ENCODE measurements at places on chromosomes 13 and 19.
A peak's percentile ranks its signal among the peaks of the same experiment; 100 is the strongest.

- DNase-seq: no peak
Observed at GRCh38 chr19:51055866-51056265, 9.0 kb downstream of the KLK13 start.

GRCh38 chr13:96803456-96804100 lies 190.7 kb downstream of the OXGR1 start:
- no peak for DNase-seq

DNA sequence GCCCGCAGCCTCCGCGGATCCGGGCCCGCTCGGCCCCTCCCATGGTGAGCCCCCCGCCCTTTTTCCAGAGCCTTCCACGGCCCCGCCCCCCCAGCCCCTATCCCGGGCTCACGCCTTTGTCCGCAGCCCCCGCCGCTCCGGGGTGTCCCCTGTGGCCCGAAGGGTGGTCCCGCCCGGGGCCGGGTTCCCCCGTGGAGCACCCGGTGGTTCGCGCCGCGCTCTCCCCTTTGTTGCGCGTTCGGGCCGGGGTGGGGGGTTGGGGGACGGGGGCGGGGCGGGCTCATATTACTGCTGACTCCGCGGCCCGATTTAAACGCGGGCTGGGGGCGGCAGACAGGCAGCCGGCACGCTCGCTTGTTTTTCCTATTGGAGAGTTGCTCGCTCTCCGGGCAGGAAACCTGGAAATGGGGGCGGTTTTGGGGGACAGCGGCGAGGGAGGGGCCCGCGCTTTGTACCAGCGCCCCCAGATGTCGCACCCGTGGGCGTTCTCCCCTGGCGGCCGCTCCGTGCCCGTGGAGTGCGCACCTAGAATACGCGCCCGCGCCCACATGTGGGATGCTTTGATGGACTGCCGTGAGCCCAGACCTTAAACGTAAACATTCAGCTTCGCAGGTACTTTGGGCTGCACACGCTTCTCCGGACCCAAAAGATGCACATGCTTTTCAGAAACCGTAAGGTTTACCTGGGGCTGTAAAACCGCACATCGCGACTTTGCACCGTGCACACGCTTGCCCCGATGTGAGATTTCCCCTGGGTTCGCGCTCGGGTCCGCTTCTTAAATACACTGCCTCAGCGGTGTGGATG lies 699 bp downstream of the PTOV1 start:
- DNase-seq: peak; percentile 63

DNA sequence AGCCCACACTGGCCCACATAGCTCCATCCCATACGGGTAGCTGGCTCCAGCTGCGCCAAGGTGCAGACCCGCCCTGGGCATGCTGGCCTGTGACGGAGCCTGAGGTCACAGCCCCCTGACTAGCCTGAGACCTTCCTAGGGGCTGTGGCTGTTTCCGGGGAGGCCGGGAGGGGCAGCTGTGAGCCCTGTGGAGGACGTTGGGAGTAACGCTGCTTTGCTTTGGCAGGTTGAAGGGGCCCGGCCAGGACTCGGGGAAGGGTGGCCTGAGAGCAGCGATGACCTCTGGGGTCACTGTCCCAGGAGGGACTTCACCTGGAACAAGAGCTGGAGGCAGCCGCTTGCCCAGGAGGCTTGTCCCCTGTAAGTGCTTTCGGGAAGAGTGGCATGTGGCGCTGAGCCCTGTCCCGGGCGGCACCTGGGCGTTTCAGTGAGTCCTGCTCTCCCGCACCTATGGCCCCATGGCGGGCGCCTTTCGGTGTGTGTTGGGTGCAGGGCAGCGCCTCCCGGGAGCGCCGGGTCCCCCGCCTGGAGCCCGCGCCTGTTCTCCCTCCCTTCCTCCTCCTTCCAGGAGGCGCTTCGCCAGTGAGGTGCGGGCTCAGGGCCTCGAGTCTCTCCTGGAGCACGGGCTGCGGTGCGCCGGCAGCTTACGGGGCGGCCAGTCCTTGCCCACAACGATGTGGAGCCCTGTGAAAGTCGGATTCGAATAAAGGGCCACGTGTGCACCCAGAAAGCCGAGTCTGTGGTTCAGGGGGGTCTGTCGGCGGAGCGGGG lies 1.1 kb upstream of the FAM174C start:
- peak; percentile 52 for DNase-seq

DNA sequence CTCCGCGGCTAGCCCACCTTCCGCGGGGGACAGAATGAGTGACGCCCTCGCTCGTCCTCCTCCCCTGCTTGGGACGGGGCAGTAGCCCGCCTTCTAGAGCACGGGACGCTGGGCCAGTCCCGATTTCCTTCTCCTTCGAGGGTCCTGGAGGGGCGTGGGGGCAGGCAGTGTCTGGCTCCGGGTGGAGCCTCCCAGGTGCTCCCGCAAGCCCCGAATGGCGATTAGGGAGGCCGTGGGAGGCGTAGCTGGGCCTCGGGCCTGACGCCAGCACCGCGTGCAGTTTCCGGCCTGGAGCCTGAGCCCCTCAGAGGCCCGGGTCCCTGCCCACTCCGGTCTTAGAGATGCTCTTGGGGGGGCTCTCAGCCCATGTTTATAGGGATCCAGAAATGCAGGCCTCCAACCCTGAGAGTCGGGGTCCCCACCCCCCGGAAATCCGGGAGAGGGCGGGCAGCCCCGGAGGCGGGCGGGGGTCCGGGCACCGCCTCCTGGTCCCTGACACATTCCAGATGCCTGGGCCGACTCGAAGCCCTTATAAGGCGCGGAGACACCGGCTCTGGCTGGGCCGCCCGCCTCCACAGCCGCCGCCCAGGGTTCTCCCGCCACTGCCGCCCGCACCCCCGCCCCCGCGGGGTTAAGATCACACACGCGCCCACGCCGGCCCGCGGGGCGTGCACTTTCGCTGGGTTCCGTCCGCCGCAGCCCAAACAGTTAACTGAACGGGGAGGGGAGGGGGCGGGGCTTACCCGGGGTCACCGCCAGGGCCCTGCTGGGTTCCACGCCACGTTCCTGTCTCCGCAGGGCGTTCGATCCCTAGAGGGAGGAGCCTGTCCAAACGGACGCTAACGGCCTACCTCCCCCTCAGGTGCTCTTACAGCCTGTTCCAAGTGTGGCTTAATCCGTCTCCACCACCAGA lies 1.5 kb downstream of the MYADM start:
- DNase-seq: peak; percentile 96

DNA sequence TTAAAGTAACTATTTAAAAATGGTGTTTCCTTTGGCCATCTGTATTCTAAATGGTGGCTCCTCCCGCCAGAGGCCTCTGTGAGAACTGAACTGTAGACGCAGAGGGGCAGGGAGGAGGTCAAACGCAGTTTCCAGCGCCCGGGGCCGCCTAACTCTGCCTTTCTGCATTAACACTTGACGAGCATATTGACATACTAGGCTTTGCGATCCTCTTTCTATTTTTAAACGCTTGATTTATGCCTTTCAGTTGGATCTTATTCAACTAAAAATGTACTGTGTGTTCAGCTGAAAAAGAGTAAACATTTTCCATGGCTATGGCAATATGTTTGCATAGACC lies 74.7 kb downstream of the SPACA7 start:
- DNase-seq: no peak

DNA sequence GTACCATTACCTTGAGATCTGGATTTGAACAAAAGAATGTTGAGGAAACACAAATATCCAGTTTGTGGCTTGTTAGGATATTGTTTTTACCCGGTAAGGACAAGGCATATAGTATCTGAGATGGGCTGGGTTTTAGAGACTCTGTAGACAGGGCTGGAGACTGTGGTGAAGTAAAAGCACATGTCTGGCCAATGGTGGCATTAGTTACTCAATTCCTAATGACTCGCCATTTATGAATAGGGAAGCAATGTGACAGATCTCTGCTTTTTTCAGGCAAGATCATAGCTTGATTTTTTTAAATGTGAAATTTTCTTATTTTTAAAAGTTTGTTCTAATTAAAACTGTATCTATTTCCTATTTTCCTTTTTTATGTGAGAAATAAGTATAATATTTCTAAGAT lies 371.1 kb upstream of the SPRY2 start:
- DNase-seq: no peak

DNA sequence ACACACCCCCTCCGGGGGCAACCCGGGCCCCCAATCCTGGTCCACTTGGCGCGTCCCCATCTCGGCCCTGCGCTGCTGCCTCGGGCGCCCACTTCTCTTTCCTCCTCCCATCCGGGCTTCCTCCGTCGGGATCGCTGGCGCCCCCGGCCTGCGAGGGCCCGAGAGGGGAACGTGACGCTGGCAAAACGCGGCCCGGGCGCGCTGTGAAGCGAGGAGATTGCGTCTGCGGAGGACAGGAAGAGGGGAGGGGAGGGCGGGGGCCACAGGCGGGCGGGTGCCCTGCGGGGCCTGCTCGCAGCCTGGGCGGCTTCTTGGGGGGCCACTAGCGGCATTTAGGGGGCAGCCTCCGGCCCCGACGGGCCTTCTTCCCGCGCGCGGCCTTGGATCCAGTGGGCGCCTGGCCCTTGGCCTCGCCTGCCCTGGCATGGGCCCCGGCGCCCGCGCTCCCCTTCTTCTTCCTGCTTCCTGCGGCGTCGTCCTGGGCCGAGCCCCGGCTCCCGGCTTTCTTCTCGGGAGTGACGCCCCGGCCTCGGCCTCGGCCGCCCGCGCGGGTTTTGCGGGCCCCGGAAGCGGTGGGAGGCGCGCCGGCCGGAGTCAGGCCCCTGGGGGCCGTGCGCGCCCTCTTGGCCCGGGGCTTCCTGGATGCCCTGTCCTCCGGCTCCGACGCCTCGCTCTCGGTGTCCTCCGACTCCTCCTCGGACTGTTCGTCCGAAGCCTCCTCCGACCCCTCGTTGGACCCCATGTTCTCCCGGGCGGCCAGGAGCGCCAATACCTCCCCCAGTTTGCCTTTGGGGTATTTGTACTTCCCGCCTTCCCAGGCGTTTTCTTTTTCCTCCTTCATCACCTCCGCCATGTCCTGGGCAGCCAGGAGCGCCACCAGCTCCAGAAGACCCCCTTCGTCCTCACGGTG lies 2.2 kb downstream of the PNMA8B start:
- DNase-seq: peak; percentile 76

- no peak for DNase-seq
Observed at GRCh38 chr13:85742355-85742754, 56.9 kb downstream of the SLITRK6 start.

GRCh38 chr13:23915308-23915707 lies 18.0 kb upstream of the C1QTNF9B start:
- DNase-seq: no peak

GRCh38 chr13:76809389-76809788 lies 76.8 kb downstream of the KCTD12 start:
- DNase-seq: no peak

- DNase-seq: no peak
Observed at GRCh38 chr19:14350302-14350701, 30.9 kb upstream of the ADGRE5 start.

GRCh38 chr13:60448907-60449510 lies 52.0 kb downstream of the TDRD3 start:
- no peak for DNase-seq

DNA sequence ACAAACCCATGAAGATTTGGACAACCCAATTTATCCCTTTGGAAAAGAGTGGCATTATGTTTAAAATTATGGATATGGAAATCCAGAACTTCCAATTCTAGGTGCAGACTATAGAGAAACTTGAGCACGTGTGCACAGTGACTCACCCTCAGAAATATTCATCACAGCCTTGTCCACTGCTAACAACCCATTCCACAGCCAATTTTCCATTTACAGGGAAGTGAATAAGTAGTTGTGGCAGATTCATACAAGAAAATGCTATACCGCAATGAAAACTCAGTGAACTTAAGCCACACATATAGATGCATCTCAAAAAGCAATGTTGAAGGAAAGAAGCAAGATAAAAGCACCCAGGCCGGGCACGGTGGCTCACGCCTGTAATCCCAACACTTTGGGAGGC lies 133.3 kb downstream of the USP12 start:
- DNase-seq: no peak

DNA sequence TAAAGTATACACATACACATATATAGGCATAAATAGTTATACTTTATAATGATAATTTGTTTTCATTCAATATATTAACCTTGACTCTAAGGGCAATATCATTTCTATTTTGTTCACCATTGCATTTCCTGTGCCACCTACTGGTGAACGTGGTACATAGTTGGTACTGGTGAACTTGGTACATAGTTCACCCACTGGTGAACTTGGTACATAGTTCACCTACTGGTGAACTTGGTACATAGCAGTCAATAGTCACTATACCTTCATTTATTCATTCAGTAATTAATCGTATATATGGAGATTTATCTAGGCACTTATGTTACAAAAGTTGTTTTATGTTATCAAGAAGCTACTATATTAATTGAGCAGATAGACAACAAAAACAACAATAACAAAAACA lies 172.6 kb upstream of the ATXN8OS start:
- no peak for DNase-seq

- no peak for DNase-seq
Observed at GRCh38 chr13:43728421-43728820, 58.4 kb downstream of the ENOX1 start.

DNA sequence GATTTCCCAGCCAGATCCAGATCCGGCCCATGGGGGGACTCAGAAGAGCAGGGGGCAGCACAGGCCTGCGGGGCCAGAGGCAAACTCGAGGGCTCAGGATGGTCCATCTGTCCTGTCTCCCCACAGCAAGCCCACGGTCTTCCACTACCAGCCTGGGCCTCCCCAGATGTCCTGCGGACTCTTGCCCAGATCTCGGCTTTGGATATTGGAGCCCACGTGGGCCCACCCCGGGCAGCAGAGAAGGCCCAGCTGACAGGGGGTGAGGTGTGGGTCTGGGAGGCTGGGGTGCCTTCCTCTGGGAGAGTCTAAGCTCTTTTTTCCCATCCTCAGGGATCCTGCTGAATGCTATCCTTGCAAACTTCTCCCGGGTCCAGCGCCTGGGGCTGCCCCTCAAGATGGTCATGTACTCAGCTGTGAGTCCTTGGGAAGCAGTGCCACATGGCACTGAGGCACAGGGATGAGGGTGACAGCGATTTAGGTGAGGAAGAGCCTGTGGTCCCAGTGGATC lies 3.4 kb downstream of the ACP4 start:
- DNase-seq: no peak

DNA sequence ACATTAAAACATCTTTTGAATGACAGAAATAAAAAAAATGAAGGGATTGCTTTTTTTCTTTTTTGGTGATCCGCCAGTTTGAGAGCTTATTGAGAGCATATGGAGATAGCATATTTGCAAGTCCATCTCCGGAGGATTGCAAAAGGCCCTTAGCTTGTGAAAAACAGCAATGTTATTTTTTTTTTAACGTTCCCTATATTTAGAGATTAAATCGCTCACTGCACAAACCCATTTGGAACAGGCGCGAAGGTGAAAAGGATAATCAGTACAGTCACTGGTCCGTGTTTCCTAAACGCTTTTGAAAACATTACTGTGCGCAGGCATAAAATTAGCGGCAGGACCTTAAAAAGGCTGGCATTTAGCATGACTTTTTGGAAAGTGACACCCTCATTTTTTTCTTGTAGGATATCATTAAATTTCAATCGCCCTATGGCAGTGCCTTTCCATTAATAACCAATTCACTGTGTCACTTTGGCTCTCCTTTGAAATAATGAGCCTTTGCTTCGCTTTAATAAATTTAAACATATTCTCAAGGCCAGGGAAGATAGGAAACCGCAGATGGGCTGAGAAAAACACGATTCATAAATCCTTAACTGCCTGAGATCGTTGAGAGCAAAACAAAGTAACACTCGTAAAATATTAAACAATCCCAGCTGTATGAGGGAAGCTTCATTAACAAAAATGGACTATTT lies 342.2 kb downstream of the DACH1 start:
- DNase-seq: no peak
